ENCODE measurements at places on chromosomes 4 and X.

DNA sequence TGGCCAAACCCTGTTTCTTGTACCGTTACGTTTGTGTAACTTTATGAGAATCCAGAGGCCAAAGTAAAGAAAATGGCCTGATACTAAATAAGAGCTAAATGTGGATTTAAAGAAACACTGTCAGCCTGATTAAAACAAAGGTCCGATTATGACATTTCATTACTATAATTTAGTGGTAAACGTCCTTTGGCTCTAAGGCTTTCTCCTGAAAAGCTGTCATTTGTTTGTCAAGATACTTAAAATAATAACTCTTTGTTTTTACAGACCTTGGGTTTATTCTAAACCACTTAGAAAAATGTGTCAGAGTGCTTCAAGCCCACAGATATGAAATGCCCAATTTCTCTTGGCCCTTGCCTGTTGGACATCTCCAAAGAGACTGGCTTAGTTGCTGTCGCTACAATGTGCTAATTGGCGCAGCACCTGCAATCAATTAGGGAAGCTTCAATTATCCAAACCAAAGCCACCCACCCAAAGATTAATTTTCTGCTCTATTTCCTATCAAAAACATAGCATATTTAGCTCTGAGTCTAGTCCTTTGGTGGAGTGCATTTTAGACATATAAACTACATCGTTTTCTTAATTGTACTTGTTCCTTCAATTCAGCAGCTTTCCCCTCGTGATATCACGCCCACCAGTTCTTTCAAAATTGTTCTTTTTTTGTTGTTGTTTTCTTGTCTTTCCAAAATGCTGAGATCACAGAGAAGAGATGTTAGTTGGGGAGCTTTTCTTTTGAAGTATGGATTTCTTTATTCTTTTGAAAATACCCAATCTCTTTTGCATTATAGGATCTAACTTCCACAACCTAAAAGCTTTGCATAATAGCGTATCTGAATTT is 13.6 kb downstream of the SMIM20 start:
- DNase-seq: no peak

DNA sequence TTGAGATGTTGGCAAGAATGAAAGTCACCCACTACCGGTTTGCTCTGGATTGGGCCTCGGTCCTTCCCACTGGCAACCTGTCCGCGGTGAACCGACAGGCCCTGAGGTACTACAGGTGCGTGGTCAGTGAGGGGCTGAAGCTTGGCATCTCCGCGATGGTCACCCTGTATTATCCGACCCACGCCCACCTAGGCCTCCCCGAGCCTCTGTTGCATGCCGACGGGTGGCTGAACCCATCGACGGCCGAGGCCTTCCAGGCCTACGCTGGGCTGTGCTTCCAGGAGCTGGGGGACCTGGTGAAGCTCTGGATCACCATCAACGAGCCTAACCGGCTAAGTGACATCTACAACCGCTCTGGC is 12.3 kb downstream of the RPL9 start:
- no peak for DNase-seq

GRCh38 chr4:25896776-25897539 is 17.1 kb upstream of the SMIM20 start:
- DNase-seq: no peak

DNA sequence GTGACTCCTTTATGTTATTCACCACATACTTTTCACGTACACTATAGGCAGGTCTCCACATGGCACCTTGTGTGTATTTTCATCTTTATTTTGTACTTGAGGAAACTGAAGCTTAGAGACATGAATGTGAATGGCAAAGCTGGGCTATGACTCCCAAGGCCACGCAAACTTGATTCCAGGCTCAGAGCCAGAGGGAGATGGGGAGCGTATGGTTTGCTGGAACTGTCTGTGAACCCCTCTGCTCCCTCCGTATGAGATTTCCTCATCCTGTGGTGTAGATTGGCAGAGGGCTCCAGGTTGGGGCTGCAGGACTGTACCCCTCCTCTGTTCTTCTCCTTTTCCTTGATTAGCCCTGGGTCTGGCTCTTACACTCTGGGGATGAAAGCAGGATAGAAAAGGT is 16.1 kb upstream of the STARD8 start:
- no peak for DNase-seq

Data from activated CD8-positive, alpha-beta memory T cell treated with anti-CD3 and anti-CD28 coated beads, Interleukin-2, amount 50 U/mL, for 4 hours (primary cell).